ENCODE measurements at places on chromosomes 16 and 17. TPM values are rescaled to one million over a fixed set of nuclear protein-coding genes. Genes with fewer than 3 reads are reported as not detected.

DNA sequence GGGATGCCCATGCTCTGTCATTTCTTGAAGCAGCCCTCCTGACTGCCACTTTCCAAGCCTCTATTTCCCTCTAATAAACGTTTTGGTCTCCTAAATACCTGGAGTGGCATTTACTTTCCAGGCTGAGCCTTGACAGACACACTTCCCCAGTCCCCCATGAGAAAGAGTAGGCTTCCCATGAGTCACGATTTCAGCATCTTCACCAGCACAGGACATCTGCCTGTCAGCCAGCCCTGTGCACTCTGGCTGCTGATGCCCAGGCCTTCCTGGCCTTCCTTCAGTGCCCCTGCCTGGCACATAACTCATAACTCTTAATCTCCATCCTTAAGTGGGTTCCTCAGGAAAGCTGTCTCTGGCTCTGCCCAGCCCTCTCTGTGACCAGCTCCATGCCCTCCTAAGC lies 30.8 kb upstream of the GAS7 start:
- H3K4me3 ChIP-seq, result no peak overlapping the region
- H3K4me1 ChIP-seq, result no peaks in the 10 kb centered on the region
- H3K27me3 ChIP-seq, result no peaks in the 10 kb centered on the region
- no peak for DNase-seq
- H3K36me3 ChIP-seq, result no peaks in the 10 kb centered on the region

Gene TMED6
- total RNA-seq, result not detected

Gene CCL16
- total RNA-seq, result not detected

Gene FBXW10
- total RNA-seq, result 0.05 TPM

Gene OR1A2
- total RNA-seq, result not detected

Gene FOXN1
- not detected for total RNA-seq

DNA sequence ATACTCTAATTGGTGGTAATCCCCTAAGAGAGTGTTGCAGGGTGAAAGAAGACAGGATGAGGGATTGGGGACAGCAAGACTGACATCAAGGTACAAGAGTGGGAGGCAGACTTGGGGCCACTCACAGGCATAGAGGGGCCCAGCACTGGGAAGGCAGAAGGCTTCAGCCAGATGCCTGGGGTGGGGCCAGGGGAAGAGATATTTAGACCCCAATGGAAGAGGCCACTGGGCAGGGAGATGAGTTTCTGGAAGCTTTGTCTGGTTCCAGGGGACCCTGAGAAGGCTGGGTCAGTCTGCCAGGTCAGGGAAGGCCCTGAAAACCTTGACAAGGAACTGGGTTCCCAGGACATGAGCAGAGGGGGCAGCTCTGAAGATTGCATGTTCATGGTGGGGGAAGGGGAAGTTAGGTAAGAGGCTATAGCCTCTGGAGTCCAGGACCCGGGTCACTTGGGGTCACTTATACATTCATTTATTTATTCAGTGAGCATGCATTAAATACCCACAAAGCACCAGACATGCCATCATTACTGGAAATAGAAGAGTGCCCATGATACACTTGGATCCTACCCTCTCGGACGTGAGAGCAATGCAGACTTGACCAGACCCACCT lies 92.9 kb downstream of the TMEM132E start:
- peaks cover 7% of the 10 kb centered on the region for H3K27me3 ChIP-seq
- H3K4me3 ChIP-seq, result no peak overlapping the region
- H3K4me1 ChIP-seq, result no peaks in the 10 kb centered on the region
- no peak overlapping the region for H3K27ac ChIP-seq
- no peaks in the 10 kb centered on the region for H3K36me3 ChIP-seq

Gene HASPIN
- 16.2 TPM for total RNA-seq

Gene KRTAP2-2
- total RNA-seq, result not detected

Gene CDRT15
- total RNA-seq, result not detected
